Stimulated activated CD8-positive, alpha-beta memory T cell treated with anti-CD3 and anti-CD28 coated beads, Interleukin-7, amount 100 ng/mL, for 1 hour (primary cell): ENCODE measurements at places on chromosomes 4 and X.

- no peak for DNase-seq
These were observed 143.5 kb upstream of the LNX1 start for GRCh38 chr4:53734584-53735353.

DNA sequence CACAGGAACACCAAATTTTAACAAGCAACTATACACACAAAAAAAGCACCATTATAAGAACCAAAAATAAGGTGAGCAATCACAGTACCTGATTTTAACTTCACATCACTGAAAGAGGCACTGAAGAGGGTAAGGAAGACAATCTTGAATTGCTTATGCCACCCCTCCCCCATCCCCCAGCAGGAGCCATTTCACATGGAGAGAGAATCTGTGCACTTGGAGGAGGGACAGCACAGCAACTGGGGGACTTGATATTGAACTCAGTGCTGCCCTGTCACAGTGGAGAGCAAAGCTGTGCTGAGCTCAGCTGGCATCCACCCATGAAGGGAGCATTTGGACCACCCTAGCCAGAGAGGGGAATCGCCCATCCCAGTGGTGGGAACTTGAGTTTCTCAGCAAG lies 56.0 kb downstream of the NUDT11 start:
- no peak for DNase-seq

- DNase-seq = no peak
These were observed 648.3 kb downstream of the SPRY1 start for GRCh38 chr4:124044867-124045266.

DNA sequence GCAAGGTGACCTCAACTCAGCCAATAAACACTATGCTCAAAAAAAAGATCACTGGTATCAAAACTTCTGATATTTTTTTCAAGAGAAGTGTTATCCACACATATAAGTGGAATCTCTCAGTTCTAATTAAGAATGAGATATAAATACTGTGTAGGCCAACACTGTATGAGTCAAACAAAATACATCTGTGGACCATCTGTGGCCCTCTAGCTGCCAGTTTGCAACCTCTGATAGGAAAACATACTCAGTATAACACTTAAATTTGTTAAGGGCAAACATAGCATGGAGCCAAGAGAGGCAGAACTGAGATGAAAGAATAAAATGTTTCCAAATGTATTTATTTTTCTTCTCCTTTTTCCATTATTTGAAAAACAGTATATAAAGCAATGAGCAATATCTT lies 377.3 kb downstream of the ARAP2 start:
- no peak for DNase-seq

DNA sequence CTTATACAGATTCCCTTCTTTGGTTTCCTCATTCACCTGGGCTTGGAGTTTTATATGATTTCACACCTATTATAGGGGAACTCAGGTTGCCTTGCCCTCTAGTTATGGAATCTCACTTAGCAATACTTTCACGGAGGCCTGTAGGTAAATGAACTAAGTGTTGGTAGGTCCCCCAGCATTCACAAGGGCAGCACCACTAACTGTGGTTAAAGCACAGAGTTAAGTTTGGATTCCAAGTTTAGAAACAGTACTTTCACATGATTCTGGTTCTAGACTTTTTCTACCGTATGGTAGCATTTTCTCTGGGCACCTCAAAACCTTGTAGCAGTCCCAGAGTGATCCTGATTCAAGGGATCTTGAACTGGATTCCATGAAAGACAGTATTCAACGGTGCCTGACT lies 46.4 kb downstream of the SH2D1A start:
- no peak for DNase-seq

DNA sequence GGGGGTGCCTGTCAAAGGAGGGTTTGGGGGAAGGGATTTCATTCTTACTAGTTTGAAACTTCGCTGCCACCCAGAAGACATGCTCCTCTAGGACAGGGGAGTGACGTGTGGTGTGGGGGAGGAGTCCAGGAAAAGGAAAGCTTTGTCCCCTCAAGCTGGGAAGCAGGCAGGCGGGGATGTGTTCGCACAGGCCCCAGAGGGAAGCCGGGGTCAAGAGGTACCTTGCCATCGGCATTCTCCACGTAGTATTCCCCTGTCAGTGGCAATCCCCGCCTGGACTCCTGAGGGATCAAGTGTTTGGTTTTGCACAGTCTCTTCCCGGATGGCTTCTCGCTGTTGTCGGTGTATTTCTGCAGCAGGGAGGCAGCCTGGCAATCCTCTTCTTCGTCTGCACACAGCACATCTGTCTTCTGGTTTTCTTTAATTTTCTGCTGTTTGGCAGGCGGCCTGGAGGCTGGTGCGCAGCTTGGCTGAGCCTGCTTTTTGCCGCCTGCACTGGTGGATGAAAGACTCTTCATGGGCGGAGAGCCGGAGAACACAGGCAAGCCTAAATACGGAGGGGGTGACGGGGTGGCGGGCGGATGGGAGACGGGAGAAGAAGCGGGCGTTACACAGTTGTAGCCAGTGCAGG lies 35.1 kb downstream of the BCOR start:
- no peak for DNase-seq

DNA sequence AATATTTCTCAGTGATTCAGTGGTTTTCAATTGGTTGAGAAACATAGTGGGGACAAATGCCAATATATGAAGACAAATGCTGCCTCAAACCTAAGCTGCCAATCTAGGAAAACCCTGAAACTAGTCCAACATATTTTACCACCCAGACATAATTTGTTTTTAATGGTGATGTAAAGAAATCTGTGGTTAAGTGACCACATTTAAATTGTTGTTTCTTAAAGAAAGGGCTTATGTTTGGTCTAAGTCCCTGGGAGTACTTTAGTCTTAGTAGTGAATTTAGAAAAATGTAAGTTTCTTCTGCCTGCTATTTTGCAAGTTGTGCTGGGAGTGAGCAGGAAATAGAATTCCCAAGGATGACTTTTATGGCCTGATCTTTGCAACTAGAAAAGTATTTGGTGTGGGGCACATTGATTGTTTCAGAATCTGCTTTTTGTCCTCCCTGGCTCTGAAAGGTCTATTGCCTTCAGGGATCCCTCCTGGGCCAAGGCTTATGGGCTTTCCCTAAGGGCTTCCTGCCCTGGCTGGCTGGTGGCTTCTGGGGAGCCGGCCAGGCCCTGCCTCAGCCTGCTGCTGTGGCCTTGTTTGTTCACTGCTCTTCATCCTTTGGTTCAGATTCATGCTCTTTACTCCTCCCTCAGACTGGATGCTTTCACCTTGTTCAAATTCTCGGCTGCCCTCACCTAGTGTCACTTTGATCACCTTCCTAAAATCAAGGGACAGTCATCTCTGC lies 169.8 kb upstream of the JADE1 start:
- no peak for DNase-seq

- DNase-seq = no peak
These were observed 155.4 kb downstream of the TBCK start for GRCh38 chr4:106160560-106160959.

DNA sequence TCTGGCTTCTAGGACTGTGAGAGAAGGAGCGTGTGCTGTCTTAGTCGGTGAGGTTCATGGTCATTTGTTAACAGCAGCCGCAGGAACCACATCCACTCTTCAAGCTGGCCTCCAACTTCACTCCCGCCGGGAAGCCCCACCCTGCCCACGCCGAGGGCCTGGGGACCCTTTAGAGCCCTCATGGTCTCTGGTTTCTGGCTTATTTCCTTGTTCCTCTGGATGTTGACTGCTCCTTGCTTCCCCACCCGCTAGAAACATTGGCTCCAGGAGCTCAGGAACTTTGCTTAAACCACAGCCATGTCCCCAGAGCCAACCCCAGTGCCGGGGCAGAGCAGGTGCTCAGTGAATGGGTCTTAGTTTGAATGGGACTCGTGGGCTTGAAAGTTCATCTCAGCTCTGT lies 40.8 kb downstream of the HTRA3 start:
- DNase-seq = no peak

DNA sequence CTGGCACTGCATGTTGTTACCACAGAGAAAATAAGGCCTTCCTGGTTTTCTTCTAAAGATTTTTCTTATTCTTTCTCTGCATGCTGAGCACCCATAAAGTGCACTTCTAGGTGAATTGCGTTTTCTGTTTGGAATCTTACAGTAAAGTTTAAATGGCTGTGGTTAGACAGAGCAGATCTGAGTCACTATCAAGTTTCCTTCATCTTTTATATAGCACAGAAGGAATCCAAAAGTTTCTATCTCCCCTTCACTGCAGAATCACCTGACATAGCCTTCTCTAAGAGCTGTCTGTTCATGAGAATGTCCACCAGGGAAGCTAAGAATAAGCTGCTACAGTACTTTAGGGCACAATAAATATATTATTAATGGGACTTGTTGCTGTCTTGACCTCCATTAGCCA lies 455.5 kb upstream of the FAM241A start:
- no peak for DNase-seq

DNA sequence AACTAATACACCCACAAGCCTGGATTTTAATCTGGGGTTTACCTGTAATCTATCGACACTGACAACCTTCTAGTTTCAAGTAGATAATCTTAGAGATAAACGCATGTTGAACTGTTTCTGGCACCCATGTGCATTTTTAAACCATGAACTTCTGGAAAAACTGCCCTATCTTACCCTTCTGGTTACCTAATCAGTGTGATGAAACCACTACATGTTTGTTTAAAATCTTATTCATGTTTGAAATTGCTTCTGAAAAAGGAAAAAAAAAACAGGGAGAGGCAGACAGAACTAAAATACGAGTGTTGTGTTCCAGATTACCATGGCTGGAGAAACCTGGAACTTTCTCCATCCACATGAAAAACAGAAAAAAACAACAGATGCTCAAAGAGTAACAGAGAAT lies 139.3 kb downstream of the MID1IP1 start:
- no peak for DNase-seq

DNA sequence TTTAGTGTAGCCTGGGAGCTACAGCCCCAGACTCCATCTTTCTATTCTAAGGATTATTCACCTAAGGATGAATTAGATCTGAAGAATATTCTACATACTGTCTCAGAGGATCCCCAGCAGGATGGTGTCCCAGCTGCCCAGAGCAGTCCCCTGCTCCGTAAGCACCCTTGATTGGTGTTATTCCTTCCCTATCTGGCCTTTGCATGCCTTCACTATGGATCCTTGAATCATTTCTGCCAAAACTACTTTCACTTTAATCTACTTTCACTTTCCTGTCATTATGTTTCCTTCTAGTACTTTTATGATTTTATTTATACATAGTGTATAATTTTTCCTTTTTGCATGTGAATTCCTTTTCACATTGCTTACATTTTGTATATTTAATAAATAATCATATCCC lies 39.2 kb downstream of the ARHGAP24 start:
- no peak for DNase-seq

DNA sequence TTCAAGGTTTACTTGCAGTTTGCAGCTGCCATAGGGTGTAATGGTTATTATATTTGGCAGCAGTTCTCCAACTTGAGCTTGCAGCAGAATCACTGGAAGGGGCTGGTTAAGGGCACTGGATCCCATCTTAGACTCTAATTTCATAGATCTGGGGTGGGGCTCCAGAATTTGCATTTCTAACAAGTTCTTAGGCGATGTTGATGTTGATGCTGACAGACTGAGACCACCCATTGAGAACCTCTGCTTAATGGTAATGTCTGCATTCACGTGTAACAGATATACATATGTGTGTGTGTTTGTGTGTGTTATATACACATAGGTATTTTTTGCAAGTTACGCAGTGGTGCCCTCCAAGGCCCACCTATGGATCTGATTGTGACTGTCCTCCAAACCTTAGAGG lies 13.8 kb downstream of the TENM3 start:
- DNase-seq = no peak

DNA sequence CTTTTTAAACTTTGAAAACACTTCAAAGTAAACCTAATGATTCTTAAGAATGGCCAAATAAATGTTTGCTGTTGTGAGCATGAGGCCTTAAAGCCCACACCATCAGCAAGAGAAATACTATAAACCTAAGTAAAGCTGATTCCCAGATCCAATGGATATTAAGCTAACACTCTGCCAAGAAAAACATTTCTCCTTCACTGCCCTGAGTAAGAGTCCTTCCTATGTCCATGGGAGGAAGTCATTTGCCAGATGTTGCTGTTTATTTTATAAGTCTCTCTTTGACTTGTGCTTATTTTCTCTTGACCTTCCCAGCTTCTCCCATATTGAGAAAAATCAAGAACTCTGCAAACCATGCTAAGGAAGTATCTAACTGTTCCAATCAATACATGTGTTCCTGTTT lies 154.3 kb upstream of the EDNRA start:
- no peak for DNase-seq

- DNase-seq = no peak
These were observed 222.7 kb upstream of the LNX1 start for GRCh38 chr4:53813998-53814397.

DNA sequence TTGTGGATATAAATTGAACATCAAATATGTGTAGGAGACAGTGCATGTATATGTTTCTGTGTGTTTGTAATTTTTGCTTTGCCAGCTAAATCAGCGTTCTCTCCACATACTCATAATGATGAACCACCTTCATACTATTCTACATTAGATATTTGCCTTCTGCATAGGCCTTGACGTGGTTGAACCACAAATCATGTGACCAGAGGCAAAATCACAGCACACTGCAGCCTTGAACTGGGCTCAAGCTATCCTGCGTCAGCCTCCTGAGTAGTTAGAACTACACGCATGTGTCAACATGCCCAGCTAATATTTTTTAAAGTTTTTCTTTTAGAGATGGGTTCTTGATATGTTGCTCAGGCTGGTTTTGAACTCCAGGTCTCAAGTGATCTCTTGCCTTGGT lies 9.5 kb downstream of the UBQLN2 start:
- DNase-seq = no peak

DNA sequence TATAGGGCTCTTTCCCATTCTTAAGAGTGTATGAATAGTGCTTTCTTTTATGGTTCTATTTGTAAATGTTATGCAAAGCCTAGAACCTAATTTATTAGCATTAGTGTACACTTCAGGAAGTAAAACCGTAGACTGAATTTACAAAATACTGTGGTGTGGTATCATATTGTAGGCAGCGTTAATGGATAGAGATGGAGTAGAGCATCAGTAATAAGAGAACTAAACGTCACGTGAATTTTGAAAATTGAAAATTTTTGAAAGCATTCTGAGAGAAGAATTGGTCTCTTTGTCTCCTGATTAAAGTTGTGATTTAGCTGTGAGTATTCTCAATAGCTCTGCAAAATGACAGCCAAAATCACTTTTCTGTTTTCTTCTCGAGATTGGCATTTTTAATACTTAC lies 2.9 kb downstream of the STIM2 start:
- no peak for DNase-seq

DNA sequence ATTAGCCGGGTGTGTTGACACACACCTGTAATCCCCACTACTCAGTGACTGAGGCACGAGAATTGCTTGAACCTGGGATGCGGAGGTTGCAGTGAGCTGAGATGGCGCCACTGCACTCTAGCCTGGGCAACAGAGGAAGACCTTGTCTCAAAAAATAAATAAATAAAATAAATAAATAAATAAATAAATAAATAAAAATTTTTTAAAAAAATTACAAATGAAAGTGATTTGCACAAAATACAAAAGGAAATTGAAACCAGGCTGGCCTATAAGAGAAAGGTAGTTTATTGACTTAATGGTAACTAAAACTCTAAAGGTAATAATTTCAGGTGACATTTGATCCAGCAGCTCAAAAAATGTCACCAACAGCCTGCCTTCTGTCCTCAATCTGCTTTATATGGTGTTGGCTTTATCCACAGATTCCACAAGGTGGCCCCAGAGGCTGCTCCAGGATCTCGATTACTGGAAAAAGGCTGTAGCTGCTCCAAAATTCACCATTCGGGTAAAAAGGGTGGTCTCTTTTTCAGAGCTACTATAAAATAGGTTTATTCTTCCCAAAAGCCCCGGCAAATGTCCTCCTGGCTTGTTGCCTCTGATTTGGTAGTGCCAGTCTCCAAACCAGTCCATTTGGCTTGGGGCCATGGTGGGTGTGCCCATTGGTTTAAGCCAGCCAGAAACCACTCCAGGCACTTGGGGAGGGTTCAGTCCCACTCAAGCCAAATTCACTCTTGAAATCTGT lies 61.4 kb upstream of the TRIM2 start:
- no peak for DNase-seq

GRCh38 chr4:148980782-148981480 lies 538.7 kb upstream of the NR3C2 start:
- DNase-seq = no peak
